ENCODE measurements at places on chromosomes 13 and 19. TPM values are rescaled to one million over a fixed set of nuclear protein-coding genes. Genes with fewer than 3 reads are reported as not detected.

PGPEP1 gene
- total RNA-seq = 24.3 TPM

ACP7 gene
- not detected for total RNA-seq

ZNF134 gene
- 40.5 TPM for total RNA-seq

CCDC61 gene
- 24.9 TPM for total RNA-seq

AXL gene
- total RNA-seq = 61.0 TPM

NLRP9 gene
- total RNA-seq = not detected

SPRED3 gene
- 7.0 TPM for total RNA-seq

ZNF529 gene
- total RNA-seq = 29.0 TPM

NUFIP1 gene
- total RNA-seq = 9.9 TPM
